NCI-H446 (cell line): ENCODE measurements at places on chromosomes 7 and 10.

DNA sequence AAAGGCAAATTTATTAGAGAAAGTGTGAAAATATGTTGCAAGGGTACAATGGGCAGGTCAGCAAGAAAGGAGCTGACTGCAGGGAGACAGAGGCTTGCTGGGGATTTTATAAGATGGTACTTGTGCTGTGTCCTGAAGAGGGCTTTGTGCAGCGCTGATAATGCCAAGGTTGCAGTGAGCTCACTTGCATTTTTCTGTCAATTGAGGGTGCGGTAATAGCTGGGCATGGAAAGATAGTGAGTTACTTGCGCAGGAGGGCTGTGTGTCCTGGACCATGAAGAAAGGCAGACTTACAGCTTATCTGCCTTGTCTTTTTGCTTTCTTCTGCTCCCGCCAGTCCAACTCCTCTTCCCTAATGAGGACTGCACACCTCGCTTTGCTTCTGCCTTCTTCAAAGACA, 12.5 kb downstream of the CDC123 start:
- no peak for DNase-seq

DNA sequence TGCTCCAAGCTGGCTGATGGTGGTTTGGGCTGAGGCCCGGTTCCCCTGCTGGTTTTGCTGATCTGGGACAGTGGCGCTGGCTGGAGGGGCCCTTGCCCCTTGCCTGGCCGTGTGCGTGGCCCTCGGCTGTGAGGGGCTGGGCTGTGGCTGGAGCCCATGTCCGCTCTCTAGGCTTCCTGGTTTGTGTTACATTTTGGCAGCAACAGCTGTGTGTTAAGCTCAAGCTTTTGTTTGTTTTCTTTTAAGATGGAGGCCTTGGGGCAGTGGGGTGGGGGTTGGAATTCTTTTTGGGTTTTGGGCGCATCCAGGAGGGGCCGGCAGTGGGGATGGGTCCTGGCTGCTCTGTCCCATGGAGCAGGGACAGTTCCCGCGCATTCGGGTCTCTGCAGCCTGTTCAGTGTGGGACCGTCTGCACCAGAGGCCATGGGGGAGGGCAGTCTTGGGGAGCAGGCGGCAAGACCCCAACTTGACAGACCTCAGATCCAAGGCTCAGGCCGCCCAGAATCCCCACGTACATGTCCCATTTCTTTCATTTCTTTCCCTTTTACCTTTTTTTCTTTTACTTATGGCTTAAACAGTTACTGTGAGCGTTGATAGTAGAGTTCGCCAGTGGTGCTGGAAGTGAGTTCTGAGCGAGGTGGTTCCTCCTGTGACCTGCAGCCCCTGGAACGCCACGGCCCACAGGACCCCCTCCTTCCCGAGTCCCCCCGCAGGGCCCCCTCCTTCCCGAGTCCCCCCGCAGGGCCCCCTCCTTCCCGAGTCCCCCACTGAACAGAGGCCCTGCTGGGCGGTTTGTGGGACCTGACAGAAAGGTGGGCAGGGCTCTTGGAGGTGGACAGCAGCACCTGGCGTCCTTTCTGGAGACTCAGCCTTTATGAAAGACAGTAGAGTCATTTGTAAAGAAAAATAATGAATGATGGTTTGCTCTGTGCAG, 75.3 kb downstream of the INPP5A start:
- DNase-seq: no peak

DNA sequence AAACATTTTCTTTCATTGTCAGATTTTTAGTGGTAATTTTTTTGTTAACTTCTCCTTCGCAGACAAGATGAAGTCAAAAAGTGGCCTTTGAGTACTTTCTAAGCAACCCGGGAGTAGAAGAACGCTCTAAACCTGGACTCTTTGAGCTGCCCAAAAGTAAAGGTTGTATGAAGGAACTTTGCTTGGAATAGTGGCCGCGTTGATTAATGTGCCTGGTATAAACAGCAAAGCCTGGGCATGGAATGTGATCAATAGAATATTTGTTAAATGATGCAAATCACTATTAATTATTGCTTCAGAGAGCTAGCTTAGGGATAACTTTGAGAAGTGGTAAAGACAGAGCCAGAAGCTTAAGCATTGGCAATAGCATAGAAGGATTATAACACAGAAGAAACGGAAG, 475.1 kb upstream of the ANKRD30A start:
- no peak for DNase-seq

DNA sequence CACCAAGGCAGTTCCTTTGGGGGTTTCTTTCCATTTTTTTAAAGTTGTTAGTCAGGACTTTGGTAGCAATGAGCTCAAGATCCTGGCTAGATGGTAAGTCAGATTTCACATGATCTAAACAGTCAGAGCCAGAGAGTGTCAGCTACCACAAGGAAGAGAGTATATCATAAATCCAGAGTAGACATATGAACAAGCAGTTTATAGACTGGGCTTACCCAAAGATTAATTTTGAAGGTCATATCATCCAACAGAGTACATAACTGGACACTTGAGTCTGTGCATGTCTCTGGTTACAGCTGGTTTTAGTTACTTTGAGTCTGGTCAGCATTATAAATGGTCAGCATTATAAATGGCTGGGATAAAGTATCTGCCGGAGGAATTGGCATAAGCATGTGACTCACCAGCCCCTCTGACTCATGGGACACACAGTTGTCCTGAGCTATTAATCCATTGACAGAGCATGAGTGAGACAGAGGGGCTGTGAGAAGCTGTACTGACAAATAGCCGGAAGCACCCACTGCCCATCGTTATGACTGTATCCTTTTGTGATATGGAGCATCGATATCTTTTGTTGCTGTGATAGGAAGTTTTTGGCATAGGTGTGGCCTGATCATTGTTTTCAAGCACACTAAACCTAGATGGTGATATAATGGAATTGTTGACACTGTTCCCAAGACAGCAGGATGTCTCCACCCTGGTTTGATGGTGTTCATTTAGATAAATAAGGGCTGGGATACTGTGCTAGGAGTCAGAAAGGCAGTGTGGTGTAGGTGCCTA, 19.3 kb downstream of the PPP1R3C start:
- no peak for DNase-seq

GRCh38 chr7:100093498-100093897, 4.7 kb downstream of the COPS6 start:
- DNase-seq: no peak

- no peak for DNase-seq
Measured at GRCh38 chr10:99057936-99058690, 177.5 kb downstream of the HPSE2 start.
